GM23338 (cell line): ENCODE measurements at places on chromosomes 7 and 10. TPM values are rescaled to one million over a fixed set of nuclear protein-coding genes. Genes with fewer than 3 reads are reported as not detected.

Gene CPXM2
- polyA plus RNA-seq, result 0.92 and 1.6 TPM in 2 replicates

Gene DLX6
- polyA plus RNA-seq, result not detected in 2 replicates

Gene PCLO
- 8.6 and 9.1 TPM in 2 replicates for polyA plus RNA-seq

Gene HNRNPF
- polyA plus RNA-seq, result 197 and 210 TPM in 2 replicates

Gene GSTK1
- polyA plus RNA-seq, result 26.3 and 27.5 TPM in 2 replicates

DNA sequence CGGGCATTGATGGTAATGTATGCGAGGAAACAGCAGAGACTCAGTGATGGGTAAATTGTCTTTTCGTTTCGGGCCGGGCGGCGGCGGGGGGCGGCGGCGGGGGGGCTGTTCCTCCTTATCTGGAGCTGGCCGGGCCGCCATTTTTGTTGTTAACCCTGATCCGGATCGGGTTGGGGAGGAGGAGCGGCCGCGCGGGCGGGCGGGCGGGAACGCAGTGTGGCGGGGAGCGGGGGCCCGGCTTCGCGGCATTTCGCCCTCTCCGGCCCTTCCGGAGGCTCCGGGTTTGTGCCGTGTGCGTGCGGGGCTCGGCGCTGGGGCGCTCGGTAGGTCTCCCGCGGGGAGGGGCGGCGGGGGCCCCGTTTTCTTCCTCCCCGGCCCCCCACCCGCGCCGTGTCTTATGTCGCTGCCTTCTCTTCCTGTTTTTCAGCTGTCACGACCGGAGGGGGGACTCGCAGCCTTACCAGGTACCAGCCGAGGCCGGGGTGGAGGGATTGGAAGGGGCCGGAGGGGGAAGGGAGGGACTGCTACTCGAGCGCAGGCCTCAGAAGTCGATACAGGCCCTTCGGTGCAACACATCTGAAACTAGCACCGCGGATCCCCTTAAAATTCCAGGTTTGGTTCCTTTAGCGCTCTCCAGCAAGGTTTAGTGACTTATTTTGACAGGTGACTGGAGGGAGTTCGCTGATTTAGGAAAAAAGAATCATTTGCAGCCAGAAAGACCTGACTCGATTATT lies 820 bp downstream of the WAC start:
- DNase-seq, result peak; percentile 72

DNA sequence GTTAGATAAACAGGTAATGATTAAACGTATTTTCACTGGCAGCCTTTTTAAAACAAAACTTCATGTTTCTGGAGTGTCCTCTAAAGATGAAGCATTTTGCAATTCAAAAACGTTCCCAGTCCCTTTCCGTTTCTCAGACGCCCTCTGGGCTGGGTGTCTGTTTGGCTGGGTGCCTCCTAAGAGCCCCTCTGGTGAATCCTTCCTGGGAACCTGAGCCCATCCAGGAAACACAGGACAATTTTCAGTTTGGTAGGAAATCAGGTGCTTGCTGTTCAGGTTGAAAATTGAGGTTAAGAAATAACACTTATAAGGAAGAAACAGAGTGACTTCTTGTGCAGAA lies 76.7 kb downstream of the CHN2 start:
- DNase-seq, result no peak

- DNase-seq, result no peak
Observed at GRCh38 chr7:74512762-74513161, 59.1 kb downstream of the GTF2IRD1 start.

DNA sequence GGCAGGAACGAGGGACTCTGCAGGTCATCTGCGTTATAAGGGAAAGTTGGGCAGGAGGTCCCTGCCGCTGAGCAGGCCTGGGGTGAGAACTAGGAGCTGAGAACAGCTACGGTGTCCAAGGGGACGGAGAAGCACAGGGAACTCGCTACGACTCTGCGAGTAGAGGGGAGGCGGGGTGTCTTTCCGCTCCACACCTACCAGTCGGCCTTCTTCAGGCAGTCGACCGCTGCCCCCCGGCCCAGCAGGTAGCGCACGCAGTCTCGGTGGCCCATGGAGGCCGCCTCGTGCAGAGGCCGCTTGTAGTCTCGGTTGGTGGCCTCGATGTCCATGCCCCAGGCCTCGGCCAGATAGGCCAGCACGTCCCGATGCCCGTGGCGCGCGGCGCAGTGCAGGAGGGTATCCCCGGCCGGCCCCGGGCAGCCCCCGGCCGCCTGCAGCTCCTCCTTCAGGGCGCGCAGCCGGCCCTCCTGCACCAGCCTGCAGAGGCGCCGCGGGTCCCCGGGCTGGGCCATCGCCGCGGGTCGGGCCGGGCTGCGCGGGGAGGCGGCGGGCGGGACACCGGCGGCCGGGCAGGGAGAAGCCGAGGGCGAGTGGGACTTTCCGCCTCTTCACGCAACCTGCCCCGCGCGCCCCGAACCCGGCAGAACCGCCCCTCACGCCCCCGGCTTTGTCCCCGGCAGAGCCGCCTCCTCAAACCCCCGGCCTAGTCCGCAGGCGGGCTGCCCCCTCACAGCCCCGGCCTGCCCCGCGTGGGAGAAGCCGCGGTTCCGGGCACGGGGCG lies 660 bp downstream of the ANKRD16 start:
- peak; percentile 70 for DNase-seq

GRCh38 chr7:21076054-21076453 lies 289.4 kb upstream of the SP8 start:
- DNase-seq, result peak; percentile 17

- peak; percentile 58 for DNase-seq
Observed at GRCh38 chr7:147207988-147208387, 1091.4 kb downstream of the CNTNAP2 start.

DNA sequence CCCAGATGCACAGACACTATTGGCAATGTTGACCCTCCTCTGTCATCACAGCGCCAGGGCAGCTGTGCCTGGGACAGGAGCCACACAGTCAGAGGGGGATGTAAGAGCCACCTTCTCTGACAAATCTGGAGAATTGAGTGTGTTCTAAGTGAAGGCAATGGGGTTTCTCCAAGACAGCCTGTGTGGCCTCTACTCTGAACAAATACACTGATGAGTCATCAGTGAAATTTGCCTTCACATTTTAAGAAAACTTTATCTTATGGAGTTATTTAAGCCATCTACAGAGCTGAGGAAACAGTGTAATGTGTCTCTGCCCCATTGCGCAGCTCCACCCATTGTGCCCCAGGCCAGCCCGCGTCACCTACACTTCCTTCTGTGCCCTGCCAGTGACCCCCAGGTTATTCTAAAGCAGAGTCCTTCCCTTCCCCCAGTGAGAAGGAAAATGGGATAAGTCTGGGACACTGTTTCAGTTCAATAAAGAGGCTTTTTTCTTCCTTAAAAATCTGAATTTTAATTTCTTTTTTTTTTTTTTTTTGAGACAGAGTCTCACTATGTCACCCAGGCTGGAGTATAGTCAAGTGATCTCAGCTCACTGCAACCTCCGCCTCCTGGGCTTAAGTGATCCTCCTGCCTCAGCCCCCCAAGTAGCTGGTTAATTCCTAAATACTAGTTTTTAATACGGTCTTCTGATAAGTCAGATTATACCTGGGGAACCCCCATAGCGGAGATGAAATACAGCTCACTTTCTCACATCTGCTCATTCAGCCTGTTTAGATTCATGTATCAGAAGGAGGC lies 21.8 kb downstream of the AKR1E2 start:
- no peak for DNase-seq

GRCh38 chr10:25113191-25114035 lies 61.4 kb upstream of the GPR158 start:
- peak; percentile 97 for DNase-seq

- no peak for DNase-seq
Observed at GRCh38 chr7:27149842-27150567, 2.4 kb downstream of the HOXA3 start.

DNA sequence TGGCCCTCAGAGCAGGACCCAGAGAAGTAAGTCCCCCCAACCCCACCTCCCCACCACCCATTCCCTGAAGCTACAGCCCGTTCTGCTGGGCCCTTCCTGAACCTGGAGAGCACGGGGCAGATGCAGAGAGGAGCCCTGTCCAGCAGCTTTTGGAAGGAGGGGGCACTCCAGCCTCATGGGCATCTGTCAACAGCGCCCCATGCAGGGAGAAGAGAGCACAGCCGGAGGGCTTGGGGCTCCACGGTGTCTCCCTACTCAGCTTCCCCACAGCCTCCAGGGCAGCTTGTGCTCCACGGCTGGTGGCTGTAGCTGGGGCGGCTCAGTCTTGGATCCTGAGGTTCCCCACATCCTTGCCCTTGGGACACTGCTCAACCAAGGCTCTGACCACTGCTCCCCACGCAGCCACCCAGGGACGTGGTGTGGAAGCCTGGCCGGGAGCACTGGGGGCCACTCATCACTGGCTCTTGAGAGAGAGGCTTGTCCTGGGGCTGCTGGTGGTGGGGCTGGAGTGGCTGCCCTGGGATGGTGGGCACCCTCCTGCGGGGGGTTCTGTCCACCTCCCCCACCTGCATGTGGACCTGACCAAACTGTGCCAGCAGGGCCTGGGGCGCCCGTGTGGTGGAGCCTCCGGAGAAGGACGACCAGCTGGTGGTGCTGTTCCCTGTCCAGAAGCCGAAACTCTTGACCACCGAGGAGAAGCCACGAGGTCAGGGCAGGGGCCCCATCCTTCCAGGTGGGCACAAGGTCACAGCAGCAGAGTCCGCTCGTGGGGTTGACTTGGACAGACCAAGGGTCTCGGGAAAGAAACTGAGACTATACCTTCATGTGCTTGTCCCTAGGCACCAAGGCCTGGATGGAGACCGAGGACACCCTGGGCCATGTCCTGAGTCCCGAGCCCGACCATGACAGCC lies 4.5 kb downstream of the PRAP1 start:
- DNase-seq, result peak; percentile 73

DNA sequence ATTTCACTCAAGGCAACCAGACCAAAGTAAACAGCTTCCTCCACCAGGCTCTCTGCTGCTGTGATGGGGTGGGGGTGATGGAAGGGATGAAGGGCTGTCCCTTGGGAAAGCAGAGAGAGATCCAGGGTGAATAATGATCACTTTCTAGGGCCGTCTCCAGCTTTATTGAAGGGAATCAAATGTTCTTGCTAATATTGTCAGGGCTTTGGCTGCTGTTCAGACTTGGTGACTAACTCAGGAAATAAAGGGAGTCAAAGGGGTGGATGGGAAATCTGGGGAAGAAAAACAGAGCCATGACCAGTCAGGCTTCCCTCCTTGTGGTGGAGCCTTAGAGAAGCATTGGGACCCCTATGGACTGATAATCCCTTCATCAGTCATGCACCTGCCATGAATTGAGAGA lies 196.2 kb upstream of the AGK start:
- no peak for DNase-seq
